Left ventricle myocardium inferior (tissue), 1 donor: ENCODE measurements at places on chromosomes 12 and 14. TPM values are rescaled to one million over a fixed set of nuclear protein-coding genes. Genes with fewer than 3 reads are reported as not detected.

Gene ACRBP
- 1.4 TPM for total RNA-seq

Gene ZDHHC22
- not detected for total RNA-seq

Gene DIABLO
- 29.7 TPM for total RNA-seq

Gene LRRC9
- total RNA-seq = 0.19 TPM

Gene SERPINA3
- total RNA-seq = 45.5 TPM

Gene KRT5
- not detected for total RNA-seq

Gene SERPINA5
- 2.1 TPM for total RNA-seq

Gene RPL10L
- total RNA-seq = not detected

Gene COCH
- total RNA-seq = 0.60 TPM

Gene PCED1B
- 0.55 TPM for total RNA-seq

Gene INSM2
- total RNA-seq = not detected
